ENCODE measurements at places on chromosomes 12 and 14.

DNA sequence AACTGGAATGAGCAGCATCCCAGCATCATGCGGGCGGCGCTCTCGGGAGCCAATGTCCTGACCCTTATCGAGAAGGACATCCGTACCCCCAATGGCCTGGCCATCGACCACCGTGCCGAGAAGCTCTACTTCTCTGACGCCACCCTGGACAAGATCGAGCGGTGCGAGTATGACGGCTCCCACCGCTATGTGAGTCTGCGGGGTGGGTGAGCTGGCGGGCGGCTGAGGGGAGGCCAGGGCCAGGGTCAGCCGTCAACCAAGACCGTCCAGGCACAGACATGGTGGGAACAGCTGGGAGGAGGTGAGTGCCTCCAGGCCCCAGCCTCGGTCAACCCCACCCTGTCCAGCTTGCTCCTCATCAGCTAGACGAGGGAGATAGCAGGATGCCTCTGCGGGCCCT, 25.8 kb upstream of the NXPH4 start:
- no peak for DNase-seq

- no peak for DNase-seq
Observed at GRCh38 chr14:100416921-100417860, 94.1 kb downstream of the SLC25A47 start.

DNA sequence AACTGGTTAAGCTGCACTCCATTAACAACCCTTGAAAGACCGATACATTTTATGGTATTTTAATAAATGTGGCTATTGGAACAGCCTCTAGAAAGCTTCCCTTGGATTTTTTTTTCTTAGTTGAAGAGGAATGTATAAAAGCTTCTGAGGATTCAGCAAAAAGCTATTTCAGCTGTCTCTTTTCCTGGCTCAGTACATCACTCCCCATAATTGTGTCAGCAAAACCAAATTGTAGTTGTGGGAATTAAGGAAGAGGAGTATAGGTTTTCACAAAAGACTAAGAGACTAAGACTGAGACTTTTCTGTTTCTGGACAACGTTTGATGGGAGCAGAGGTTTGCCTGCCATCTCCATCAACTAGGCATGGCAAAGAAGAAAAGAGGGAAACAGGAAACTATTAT, 106.5 kb downstream of the C12orf50 start:
- DNase-seq = no peak

DNA sequence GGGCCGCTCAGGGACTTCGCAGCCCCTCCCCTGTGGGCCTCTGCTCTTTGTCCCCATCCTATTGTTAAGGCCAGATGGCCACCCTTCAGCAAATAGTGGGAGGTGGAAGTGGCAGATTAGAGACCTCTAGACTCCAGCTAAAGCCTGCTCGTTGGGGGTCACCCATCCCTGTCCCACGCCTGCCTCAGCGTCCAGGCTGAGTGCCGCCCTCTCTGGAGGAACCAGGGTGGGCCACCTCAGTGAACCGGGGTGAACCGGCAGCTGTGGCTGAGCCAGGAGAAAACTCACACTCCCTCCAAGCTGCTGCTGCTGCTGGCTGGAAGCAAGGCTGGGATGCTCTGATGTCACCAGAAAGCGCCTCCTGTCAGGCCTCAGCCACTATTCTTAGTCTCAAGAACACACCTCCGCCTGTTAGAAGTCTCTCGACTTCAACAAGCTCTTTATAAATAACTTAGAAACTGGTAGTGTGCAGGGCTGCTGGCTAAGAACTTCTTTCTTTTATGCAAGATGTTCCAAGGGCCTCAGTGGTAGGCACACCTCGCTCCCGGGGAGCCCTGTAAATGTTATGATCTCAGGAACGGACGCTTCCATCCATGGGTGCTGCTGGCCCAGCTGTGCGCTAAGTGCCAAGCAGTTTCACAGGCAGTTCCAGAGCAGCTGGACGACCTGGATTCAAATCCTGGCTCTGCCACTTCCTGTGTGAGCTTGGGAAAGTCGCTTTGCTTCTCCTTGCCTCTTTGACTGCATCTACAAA, 19.8 kb upstream of the TESC start:
- DNase-seq = no peak

DNA sequence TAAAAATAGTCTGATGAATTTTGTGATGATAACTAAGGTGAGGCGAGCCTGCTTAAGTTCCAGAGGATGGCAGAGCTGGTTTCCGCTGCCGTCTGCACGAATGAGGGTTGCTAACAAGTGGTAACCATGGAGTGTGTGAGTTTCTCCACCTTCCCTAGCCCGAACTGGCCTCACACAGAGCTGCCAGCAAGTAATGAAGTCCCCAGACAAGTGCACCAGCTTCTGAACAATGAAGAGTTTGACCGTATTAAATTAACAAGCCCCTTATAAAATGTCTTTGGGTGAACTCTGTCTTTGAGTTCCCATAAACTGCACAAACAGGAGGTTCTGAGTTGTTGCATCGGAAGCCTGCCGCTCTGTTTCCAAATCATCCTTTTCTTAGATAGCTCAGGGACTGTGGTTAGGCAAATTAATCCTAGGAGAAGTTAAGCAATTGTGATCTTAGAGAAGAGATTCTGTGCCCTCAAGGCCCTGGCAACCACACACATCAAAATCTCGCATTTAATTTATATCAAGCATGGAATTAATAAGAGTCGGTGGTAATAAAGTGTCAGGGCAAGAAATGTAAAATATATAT, 274.1 kb upstream of the DAAM1 start:
- no peak for DNase-seq

- no peak for DNase-seq
Observed at GRCh38 chr12:128974881-128975280, 121.6 kb downstream of the GLT1D1 start.

GRCh38 chr14:57987596-57988300, 121.9 kb upstream of the SLC35F4 start:
- DNase-seq = no peak

Measured in activated T-helper 1 cell treated with Interleukin-2 at 50 U/mL for 16 hours (primary cell).